Left renal cortex interstitium (tissue), 4 donors: ENCODE measurements at places on chromosomes 2 and 18. TPM values are rescaled to one million over a fixed set of nuclear protein-coding genes. Genes with fewer than 3 reads are reported as not detected.

The FASTKD1 gene
- polyA plus RNA-seq: 26.8 TPM

The CTNNA2 gene
- 5.2 TPM for polyA plus RNA-seq

The SH3RF3 gene
- polyA plus RNA-seq: 5.1 TPM

The PELI1 gene
- 40.1 TPM for polyA plus RNA-seq

The SERPINB3 gene
- 0.13 TPM for polyA plus RNA-seq

The RFX8 gene
- polyA plus RNA-seq: 1.7 TPM

The VIL1 gene
- polyA plus RNA-seq: 31.7 TPM

The CNGA3 gene
- polyA plus RNA-seq: 0.06 TPM

The HOXD4 gene
- 40.9 TPM for polyA plus RNA-seq

DNA sequence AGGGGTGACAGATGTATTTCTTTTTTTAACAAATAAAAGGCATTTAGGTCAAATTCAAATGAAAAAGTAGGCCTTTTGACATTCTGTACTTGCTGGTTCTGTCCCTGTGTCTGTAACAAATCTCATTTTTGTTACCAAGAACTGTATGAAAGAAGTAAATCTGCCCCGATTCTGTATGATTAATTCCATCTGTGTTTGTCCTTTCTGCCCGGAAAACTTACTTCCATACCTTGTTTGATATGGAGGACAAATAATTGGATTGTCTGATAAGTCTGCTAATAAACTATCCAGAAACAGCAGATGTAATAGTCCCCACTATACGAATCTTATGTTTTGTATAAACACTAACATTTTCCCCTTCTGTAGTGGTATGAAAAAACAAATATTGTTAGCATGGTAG, 69.8 kb downstream of the MEX3C start:
- DNase-seq: no peak

- DNase-seq: no peak
These were observed 343.4 kb upstream of the HS6ST1 start for GRCh38 chr2:128662051-128662471.

DNA sequence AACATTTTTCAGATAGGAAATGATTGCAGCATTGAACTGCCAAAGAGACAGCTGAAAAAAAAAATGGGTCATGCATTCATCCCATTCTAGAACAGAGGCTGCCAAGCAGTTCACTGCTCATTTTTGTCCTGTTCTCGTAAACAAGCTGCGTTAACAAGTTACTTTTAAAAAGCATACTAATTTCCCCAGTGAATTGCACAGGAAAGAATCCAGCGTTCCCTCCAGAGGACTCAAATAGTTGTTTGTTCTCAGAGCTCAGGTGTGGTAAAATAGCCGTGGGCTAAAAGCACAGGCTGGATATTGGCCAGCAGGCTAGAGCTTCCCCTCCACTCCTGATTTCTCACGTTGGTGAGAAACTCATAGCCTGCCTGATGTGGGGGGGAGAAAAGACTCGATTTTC, 76.1 kb upstream of the AQP4 start:
- DNase-seq: no peak

- DNase-seq: no peak
These were observed 6.5 kb upstream of the YWHAQ start for GRCh38 chr2:9637330-9637729.

DNA sequence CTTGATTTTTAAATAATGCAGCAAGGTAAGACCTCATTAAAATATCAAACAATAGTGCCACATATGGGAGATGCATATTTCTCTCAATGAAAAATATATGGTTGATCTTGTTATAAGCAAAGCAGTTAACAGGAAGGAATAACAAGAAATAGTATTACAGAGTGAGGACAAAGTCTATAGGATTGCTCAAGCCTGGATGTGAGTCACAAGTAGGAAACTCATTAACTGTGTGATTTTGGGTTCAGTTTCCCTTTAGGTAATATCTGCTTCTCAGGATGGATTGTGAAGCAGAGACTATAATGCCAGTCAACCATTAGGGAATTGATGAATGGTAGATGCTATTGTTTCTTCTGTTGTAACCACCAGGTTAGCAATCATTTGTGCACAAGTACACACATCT, 42.9 kb upstream of the SPHKAP start:
- DNase-seq: no peak

GRCh38 chr2:23092831-23093230, 292.1 kb upstream of the KLHL29 start:
- DNase-seq: peak; percentile 7

- DNase-seq: no peak
These were observed 2.7 kb downstream of the HRH4 start for GRCh38 chr18:24462838-24463775.

- no peak for DNase-seq
These were observed 118.7 kb downstream of the ZFP36L2 start for GRCh38 chr2:43107679-43108078.

GRCh38 chr2:51581636-51582267, 549.8 kb upstream of the NRXN1 start:
- DNase-seq: no peak

DNA sequence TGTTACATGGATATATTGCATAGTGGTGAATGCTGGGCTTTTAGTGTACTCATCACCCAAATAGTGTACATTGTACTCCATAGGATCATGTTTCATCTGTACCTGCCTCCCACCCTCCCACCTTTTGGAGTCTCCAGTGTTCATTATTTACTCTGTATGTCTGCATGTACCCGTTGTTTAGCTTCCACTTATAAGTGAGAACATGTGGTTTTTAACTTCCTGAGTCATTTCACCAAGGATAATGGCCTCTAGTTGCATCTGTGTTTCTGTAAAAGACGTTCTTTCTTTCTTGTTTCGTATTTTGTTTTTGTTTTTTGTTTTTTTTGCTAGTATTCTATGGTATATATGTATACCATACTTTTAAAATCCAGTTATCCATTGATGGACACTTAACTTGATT, 107.5 kb downstream of the MSTN start:
- no peak for DNase-seq

DNA sequence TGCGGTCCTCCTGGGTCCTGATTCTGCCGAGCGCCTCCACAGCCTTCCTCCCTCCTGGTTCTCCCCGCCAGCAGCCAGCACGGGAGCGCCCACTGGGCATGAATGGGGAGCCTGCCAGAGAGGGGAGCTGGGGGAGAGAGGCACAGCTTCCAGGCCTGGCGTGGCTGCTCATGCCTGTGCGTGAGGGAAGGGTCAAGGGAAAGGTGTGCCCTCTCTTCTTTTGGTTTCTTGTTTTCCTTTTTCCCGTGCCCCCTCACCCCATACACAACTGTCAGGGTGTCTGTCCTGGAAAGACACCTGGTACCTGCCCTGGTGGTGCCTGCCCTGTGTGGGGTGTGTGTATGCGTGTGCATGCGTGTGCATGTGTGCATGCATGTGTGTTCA, 4.7 kb upstream of the NEURL3 start:
- no peak for DNase-seq

DNA sequence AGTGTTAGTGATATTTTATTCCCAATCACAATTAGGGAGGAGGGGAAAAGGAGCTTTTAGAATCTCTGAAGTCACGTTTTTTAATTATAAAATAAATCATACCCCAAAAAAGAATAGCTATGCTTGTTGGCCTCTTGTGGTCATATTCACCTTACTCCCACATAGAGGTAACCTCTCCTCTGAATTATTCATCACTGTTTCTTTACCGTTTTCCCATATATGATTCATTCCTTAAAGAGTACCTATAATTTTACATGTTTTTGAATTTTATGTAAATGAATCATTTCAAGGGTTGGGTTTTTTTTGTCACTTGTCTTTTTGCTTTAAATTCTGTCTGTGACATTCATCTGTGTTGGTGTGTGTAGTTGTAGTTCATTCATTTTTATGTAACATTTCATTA, 110.6 kb upstream of the CD302 start:
- no peak for DNase-seq

DNA sequence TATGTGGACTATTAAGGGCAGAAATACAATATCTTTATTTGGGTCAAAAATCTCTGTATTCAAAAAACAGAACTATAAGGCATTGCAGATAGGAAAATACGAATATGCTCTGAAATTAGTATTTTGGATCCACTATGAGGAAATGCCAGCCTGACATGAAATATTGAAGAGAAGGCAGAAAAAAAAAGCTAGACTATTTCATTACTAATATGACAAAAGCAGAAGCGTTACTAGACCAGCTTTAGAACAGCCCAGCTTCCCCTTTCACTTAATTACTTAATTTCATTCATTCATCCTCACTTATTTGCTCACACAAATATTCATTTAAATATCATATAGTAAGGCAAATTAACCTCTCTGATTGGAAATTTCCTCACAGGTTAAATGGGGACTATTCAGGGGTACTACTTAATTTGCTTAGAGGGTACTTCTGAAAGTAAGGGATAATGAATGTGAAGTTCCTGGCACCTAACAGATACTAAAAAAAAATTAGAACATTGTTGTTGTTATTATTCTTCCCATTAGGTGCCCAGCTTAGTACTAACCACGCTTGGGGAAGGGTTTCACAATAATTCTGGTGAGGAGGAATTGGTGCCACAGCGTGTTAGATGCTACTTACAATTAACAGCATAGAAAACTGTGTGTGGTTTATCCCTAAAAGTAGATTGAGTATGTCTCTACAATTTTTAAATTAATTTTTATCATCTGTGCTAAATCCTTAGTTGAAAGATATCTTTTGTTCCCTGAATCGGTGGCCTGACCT, 71.1 kb upstream of the CTLA4 start:
- DNase-seq: no peak

GRCh38 chr2:88199912-88200682, 30.0 kb downstream of the THNSL2 start:
- DNase-seq: no peak

GRCh38 chr2:44916291-44916690, 25.2 kb upstream of the SIX3 start:
- no peak for DNase-seq

DNA sequence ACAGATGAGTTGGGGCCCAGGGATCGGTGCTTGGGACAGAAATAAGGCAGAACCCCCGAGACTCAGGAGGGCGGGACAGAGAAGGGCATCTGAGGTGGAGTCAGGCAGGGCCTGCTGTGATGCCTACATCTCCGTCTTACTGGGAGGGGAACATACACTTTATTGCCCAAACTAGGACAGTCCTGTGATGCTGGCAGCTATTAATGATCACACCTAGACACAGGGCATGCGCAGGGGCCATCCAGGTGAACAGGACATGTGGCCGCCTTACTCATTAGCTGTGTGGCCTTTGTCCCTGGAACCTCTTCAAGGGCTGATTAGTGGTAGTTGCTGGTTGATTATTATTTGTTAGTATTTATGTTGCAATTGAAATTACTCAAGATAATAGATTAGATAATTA, 33.2 kb downstream of the MLPH start:
- DNase-seq: no peak

- DNase-seq: no peak
These were observed 306.0 kb upstream of the RAB12 start for GRCh38 chr18:8303151-8303755.

DNA sequence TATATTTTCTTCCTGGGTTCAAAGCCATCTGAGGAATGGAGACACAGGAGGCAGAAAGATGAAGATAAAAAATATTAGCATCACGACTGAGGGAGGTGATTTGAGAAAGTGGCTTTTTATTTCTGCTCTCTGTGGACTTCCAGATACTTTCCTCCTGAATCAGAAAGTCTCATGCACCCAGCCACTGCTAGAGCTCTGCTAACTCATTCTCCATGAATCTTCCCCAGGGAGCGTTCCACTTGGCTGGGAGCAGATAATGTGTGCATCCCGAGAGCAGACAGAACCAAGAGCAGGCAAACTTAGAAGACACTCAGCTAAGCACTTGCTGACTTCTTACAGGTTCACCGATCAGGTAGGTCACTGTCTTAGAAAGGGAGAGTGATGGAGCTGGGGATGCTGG, 264.1 kb upstream of the THUMPD2 start:
- DNase-seq: no peak

DNA sequence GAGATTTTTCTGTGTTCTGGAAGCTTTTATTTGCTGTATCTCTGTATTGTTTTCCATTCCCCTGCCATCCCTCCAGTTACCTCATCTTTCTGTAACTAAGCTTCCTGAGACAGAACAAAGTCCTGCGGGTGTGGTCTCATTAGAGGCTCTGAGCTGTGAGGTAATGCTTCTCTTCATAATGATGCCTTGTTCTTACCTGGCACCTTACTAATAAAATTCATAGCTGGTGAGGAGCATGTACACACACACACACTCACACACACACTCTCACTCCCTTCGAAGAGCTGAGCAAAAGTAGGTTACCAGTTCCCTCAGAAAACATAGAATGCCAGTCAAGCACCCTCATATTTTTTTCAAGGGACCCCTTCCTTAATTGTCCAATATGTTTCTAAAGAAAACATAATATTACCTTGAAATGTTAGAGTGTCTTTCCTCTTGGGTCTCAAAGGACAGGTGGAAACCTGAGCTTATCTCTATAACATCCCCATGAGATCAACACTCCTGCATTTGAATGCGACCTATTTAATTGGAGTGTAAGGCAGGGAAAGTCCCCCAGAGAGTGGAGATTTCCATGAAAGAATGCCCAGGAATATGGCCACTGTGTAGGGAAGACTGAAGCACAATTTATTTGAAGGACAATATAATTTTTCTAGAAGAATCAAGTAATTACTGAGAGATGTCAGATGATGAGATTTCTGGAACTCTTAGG, 161.6 kb upstream of the NCK2 start:
- DNase-seq: no peak

DNA sequence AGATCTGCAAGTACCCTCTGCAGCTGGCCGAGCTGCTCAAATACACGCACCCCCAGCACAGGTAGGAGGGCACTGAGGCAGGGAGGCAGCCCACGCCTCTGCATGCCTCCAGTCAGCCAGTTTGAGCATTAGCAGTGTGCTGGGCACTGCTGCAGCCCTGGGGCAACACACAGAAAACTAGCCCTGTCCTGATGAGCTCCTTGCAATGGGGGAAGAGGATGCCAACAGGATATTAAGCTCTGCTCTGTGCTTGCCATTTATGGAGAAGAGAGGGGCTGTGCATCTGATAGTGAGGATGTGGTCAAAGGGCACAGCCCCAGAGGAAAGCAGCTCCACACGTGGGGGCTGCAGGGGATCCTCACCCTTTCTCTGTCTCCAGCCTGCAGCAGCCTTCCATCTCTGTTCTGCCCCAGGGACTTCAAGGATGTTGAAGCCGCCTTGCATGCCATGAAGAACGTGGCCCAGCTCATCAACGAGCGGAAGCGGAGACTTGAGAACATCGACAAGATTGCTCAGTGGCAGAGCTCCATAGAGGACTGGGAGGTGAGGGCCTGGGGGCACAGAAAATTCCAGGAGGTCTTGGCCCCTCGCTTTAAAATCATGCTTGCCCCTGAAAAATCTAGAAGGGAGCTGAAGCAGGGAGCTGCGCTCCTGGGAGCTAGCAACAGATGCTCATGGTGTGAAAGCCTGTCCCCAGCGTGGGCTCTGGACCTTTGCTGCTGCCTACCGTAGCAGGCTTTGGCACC, 51.7 kb downstream of the FAM168B start:
- no peak for DNase-seq
